ENCODE measurements at places on chromosomes 3 and 15. TPM values are rescaled to one million over a fixed set of nuclear protein-coding genes. Genes with fewer than 3 reads are reported as not detected.

DNA sequence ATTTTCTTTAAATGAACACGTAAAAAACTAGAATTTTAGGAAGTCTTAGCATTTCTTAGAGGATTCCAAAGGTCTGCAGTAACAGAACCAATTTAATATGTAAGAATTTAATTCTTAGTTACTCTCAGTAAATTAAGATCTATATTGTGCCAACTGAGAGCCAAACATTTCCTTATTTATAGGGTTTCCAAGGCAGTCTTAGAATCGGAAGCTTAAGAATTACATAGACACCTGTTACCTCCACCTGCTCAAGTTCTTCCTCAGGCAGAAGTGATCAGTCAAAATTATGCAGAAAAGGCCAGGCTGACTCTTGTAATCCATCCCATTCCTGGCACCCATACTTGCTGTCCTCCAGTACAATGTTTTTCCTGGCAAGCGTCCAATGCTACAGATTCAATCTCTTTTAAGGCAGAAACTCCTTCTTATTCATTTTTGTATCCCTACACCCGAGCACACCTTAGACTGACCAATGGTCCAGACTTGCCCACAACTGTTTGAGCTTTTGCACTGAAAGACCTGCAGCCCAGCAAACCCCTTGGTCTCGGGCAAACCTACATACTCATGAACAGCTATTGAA, 64.3 kb downstream of the NCEH1 start:
- no peaks in the 10 kb centered on the region for H3K27me3 ChIP-seq
- peaks cover 10% of the 10 kb centered on the region for H3K36me3 ChIP-seq
- peaks cover 16% of the 10 kb centered on the region for H3K4me1 ChIP-seq
- no peak for DNase-seq

DNA sequence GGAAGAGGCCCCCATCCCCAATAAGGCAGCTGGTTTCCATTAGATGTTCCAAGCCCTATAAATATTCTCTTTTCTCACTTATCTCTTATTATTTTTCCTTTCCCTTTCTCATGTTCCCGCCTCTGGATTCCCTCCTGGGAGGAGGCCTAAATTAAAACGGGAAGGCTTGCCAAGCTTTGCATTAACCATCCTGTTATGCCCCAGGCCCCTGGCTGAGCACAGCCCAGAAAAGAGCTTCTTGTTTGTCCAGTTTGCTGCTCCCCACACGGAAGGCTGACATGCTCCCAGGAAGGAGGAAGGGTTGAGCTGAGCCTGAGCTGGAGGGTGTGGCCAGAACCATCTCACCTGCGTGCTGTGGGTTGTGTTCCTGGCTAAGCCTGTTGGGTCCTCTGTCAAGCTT, 63.1 kb upstream of the BOC start:
- H3K27ac ChIP-seq = no peak overlapping the region
- DNase-seq = no peak

DNA sequence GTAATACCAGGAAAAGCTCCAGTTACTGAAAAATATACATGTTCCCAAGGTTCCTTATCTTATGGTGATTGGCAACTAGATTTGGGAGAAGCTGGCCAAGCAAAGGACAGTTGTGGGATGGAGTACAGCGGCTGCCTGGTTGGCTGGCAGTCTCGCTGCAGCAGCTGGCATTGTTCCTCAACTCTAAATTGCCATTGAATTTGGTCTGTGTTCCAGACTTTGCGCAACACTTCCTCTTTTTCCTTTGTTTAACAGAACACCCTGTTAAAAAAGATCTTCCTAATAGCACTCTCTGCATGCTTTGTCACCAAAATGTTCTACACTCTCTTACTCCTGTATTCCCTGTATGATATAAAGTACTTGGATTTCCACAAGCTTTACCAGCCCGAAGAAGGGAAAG, 420.6 kb upstream of the RBMS3 start:
- no peaks in the 10 kb centered on the region for H3K27me3 ChIP-seq
- DNase-seq = no peak
- no peak overlapping the region for H3K27ac ChIP-seq
- no peak overlapping the region for H3K4me3 ChIP-seq

- no peaks in the 10 kb centered on the region for H3K27me3 ChIP-seq
- H3K4me1 ChIP-seq = no peaks in the 10 kb centered on the region
- no peak overlapping the region for H3K27ac ChIP-seq
- DNase-seq = no peak
- H3K36me3 ChIP-seq = no peaks in the 10 kb centered on the region
Observed at GRCh38 chr15:52943746-52944145, 153.6 kb upstream of the ONECUT1 start.

The CCR8 gene
- not detected for total RNA-seq

DNA sequence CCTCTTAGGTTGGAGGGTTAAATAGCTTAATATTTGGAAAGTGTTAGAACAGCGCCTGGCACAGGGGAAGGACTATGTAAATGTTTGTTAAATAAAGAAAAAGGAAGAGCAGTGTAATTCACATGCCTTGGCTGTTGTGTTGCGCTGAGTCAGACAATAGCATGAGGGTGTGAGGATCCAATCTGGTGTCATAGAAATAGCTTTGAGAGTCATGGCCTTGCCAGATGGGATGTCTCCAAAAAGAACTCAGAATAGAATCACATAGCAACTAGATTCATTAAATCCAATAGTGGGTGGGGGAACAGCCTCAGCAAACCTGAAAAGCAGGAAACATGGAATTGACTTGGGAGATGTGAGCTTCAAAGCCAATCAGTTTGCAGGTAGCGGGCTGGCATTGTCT, 3.9 kb upstream of the RBSN start:
- no peaks in the 10 kb centered on the region for H3K27me3 ChIP-seq
- H3K4me1 ChIP-seq = peaks cover 12% of the 10 kb centered on the region
- H3K36me3 ChIP-seq = no peaks in the 10 kb centered on the region
- no peak for DNase-seq
- peak overlapping the region; percentile 14 for H3K27ac ChIP-seq

DNA sequence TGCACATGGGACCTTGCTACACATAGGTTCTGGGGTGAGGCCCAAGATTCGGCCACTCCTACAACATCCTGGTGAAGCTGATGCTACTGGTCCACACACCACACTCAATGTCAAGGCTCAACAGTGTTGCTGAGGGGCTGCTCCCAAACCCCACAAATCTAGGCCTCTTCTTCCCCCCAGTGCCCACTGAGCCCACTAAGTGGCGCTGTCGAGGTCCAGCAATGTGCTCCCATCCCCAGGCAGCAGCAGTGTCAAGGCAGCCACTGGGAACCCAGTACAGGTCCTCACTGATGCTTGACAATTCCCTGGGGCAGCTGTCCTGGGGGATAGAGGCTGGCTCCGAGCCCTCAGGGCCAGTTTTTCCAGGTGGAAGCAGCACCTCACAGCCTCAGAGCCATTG, 21.5 kb downstream of the SCN5A start:
- no peaks in the 10 kb centered on the region for H3K4me1 ChIP-seq
- DNase-seq = no peak
- H3K36me3 ChIP-seq = no peaks in the 10 kb centered on the region
- H3K27me3 ChIP-seq = peaks cover 6% of the 10 kb centered on the region

DNA sequence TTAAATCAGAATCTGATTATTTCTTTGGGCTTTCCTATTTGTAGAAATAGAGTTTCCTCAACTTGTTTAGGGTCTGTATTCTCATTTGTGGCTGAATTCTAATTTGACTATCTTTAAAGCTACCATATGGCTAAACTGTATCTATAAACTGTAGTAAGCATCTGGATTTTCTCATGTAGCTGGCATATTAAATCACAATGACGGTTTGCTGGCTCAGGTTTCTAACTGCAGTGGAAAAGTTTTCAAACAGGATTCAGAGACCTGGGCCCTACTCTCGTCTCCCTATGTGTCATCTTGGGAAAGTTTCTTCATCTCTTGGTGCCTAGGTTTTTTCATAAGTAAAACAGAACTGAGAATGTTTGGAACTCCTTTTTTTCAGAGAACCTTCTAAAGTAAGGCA, 68.3 kb downstream of the GALK2 start:
- peaks cover 23% of the 10 kb centered on the region for H3K36me3 ChIP-seq
- no peak overlapping the region for H3K4me3 ChIP-seq
- no peak for DNase-seq
- H3K27me3 ChIP-seq = no peaks in the 10 kb centered on the region
- H3K4me1 ChIP-seq = peaks cover 7% of the 10 kb centered on the region
- H3K27ac ChIP-seq = no peak overlapping the region

DNA sequence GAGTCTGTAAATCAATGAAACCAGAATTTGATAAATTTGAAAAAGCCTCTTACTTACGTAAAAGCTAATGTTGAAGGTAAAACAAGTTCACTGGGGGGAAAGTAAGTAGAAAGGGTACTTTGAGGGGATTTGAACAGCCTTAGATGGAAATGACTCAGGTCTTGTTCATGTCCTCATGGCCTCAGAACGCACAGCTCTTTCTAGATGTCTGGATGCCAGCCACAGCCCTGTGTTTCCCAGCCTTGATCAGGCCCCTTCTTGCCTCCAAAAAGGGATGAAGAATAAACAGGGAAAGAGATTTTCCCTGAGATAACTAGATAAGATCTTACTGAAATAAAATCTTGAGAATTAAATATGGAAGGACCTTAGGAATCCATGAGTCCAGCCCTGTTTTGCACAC, 237.1 kb upstream of the GOLGA6L4 start:
- no peak for DNase-seq
- no peak overlapping the region for H3K4me3 ChIP-seq
- no peaks in the 10 kb centered on the region for H3K4me1 ChIP-seq
- H3K36me3 ChIP-seq = no peaks in the 10 kb centered on the region
- no peak overlapping the region for H3K27ac ChIP-seq

GRCh38 chr3:56055546-56055945, 412.7 kb downstream of the ERC2 start:
- no peak for DNase-seq
- H3K27ac ChIP-seq = no peak overlapping the region
- H3K27me3 ChIP-seq = no peaks in the 10 kb centered on the region
- no peaks in the 10 kb centered on the region for H3K36me3 ChIP-seq
- no peaks in the 10 kb centered on the region for H3K4me1 ChIP-seq

DNA sequence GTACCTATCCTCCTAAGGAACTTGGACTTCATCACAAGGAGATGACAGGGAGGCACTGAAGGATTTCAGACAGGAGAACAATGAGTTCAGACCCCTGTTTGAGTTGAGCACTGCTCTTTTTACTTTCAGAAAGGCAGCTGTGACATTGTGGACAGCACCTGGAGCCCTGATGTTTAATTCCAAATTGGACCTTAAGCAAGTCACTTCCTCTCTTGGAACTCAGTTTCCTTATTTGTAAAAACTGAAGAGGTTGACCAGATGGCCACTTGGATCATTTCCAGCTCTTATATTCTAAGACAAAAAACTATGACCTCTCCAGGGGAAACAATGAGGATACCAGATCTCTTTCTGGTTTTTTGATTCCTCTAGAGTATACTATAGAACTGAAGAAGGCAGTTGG, 34.1 kb upstream of the SMAD3 start:
- peaks cover 4% of the 10 kb centered on the region for H3K27me3 ChIP-seq
- no peak overlapping the region for H3K4me3 ChIP-seq
- no peak for DNase-seq
- no peaks in the 10 kb centered on the region for H3K36me3 ChIP-seq
- peaks cover 14% of the 10 kb centered on the region for H3K4me1 ChIP-seq
- H3K27ac ChIP-seq = no peak overlapping the region

The ZNF385D gene
- 9.4 TPM for total RNA-seq

DNA sequence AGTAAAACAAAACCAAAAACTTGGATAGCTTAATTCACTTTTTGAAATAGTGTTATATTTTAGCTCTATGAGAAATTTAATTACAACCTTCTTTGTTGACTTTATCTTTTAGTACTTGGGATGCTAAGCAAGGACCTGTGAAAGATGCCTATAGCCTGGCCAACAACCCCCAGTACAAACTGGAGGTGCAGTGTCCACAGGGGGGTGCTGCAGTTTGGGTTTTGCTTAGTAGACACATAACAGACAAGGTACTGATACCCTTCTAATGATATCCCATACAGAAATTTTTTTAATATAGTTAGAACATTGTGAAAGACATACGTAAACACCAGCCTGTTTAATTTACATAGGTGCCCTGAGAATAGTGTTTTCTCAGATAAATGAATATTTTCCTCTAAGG, 35.3 kb downstream of the CAPN7 start:
- H3K27me3 ChIP-seq = no peaks in the 10 kb centered on the region
- no peaks in the 10 kb centered on the region for H3K4me1 ChIP-seq
- DNase-seq = no peak
- no peak overlapping the region for H3K27ac ChIP-seq
- H3K4me3 ChIP-seq = no peak overlapping the region
- H3K36me3 ChIP-seq = peaks cover 99% of the 10 kb centered on the region

The SMARCC1 gene
- total RNA-seq = 67.9 TPM

DNA sequence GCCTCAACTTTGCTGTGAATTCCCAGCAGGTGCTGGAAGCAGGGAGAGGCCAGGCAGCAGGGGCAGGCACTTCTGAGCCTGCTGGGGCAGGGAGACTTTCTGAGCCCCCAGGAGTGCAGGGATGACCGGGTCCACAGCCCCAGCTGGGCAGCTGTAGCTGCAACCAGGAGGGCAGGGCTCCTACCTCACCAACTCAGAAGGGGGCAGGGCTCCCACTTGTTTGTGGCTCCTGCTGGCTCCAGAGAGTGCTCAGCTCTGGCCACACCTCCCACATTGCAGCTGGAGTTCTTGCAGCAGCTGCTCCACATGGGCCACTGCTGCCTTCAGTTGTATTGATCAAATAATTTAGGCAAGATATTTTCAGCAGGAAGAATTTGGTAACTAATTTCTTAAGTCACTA, 812.3 kb downstream of the NSUN3 start:
- no peak overlapping the region for H3K27ac ChIP-seq
- no peaks in the 10 kb centered on the region for H3K27me3 ChIP-seq
- no peaks in the 10 kb centered on the region for H3K36me3 ChIP-seq

The OR5AC2 gene
- total RNA-seq = not detected

DNA sequence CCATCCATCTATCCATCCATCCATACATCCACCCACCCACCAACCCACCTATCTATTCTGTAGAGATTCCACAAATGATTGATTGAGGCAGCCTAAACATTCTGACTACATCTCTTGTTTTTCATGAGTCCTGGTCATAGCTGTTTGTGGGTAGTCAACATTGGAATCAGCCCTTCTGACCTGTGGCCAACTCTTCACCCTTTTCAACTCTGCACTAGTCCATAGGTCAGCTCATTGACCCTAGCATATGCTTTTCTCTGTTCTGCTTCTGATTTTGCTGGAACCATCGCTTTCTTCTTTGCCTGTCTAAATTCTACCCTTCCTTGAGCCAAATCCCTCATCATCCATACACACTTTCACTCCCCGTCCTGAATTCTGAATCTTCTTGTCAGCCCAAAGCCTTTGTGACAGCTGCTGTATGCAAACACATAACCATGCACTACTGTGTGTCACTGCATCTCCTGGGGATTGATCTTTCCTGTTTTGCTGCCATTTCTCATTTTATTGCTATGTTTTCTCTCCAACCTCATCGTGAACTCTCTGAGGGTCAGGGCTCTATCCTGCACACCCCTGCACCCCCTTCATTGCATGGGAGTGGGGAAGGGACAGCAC, 16.8 kb upstream of the KCTD6 start:
- no peak for DNase-seq
- H3K27ac ChIP-seq = no peak overlapping the region
- peaks cover 25% of the 10 kb centered on the region for H3K4me1 ChIP-seq
- no peaks in the 10 kb centered on the region for H3K27me3 ChIP-seq
- no peaks in the 10 kb centered on the region for H3K36me3 ChIP-seq

- H3K27me3 ChIP-seq = no peaks in the 10 kb centered on the region
- H3K4me1 ChIP-seq = no peaks in the 10 kb centered on the region
- no peak overlapping the region for H3K4me3 ChIP-seq
- no peak overlapping the region for H3K27ac ChIP-seq
Observed at GRCh38 chr15:73570355-73571032, 62.7 kb downstream of the NPTN start.

The GOLGA8J gene
- not detected for total RNA-seq

Measured in upper lobe of right lung (tissue), 1 donor.